ENCODE measurements at places on chromosomes 13 and 19.

- no peak for DNase-seq
Observed at GRCh38 chr19:8664671-8665057, 33.9 kb downstream of the ACTL9 start.

- no peak for DNase-seq
Observed at GRCh38 chr13:39777021-39777420, 121.6 kb downstream of the COG6 start.

DNA sequence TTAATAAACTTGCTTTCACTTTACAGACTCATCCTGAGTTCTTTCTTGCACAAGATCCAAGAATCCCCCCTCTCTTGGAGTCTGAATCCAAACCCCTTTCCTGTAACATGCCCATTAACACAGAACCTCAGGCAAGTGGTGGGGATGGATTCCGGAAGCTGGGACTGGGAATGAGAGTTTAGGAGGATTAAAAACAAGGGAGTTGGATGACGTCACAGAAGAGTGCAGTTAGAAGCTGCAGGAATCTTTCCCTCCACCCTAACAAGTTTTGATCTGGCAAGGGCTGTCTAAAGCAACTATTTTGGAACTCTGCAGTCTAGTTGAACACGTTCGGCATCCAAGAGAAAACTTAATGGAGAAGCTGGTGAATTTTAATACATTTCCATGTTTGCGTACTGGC, 48.2 kb upstream of the PEPD start:
- DNase-seq: no peak

GRCh38 chr13:109778102-109778542, 8.3 kb downstream of the IRS2 start:
- DNase-seq: no peak

GRCh38 chr19:45793178-45793564, 526 bp upstream of the DMWD start:
- DNase-seq: no peak

DNA sequence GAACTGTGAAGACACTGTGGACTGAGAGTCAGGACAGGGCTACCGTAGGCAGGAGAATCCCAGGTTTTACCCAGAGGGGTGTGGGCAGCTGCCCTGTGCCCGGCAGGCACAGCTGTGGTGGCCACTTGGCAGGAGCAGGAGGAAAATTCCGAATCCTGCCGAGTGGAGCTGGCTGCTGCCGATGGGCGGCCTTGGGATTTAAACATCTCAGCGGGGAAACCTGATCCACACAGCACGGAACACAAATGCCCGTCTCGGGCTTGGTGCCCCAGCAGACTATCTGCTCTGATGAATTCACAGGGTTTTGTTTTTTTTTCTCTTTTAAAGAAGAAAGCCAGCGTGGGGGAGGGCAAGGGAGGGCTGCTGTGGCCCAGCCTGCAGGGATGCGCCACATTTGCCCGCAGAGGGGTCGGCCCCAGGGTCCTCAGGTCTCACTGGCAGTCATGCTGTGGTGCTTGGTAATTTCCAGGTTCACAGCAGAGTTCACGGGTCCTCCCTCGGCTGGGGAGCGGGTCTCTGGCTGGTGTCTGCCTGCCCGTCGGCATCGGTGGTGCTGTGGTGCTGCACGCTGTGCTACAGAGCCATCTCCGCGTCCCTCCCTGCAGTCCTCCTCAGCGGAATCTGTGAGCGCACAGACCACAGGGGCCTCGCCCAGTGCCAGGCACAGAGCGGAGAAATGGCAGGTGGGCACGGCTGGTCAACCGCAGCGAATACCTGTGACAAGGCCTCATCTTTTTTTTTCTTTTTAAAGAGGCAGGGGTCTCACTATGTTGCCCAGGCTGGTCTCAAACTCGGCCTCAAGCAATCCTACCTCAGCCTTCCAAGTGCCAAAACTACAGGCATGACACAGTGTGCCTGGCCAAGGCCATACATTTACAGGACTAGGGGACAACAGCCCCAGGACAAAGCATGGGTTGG, 28.1 kb downstream of the MPND start:
- DNase-seq: no peak

- DNase-seq: no peak
Observed at GRCh38 chr13:71632206-71632605, 234.8 kb downstream of the DACH1 start.

All from thymus (tissue), 14 donors.